Stimulated activated memory B cell treated with anti-CD40 and anti-IgM and Interleukin-4, amounts not matched to agents 10 μg/mL and 1 μg/mL and 100 μg/mL, for 72 hours (primary cell): ENCODE measurements at places on chromosomes 1 and 21.

GRCh38 chr21:46585191-46585953, 19.5 kb downstream of the S100B start:
- no peaks in the 10 kb centered on the region for H3K27me3 ChIP-seq
- H3K4me1 ChIP-seq, result no peaks in the 10 kb centered on the region
- H3K4me3 ChIP-seq, result no peak overlapping the region
- no peak overlapping the region for H3K27ac ChIP-seq
- H3K36me3 ChIP-seq, result peaks cover 30% of the 10 kb centered on the region

DNA sequence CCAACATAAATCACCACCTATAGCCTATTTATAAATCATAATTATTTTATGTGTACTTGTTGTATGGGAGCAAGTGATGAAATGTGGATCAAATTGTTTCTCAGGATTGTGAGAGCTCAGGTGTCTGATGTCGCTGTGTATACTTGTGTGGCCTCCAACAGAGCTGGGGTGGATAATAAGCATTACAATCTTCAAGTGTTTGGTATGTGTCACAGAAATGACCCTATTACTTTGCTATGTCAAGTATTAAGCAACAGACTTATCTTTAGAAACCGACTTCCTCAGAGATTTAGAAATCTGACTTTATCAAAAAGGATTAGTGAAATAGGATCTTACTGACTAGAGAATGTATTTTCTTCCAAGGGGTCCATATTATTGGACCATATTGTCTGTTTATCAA, 280.9 kb downstream of the TPR start:
- no peak for ATAC-seq
- H3K27me3 ChIP-seq, result no peaks in the 10 kb centered on the region
- no peak overlapping the region for H3K27ac ChIP-seq
- H3K4me1 ChIP-seq, result peaks cover 7% of the 10 kb centered on the region
- no peak overlapping the region for H3K4me3 ChIP-seq

DNA sequence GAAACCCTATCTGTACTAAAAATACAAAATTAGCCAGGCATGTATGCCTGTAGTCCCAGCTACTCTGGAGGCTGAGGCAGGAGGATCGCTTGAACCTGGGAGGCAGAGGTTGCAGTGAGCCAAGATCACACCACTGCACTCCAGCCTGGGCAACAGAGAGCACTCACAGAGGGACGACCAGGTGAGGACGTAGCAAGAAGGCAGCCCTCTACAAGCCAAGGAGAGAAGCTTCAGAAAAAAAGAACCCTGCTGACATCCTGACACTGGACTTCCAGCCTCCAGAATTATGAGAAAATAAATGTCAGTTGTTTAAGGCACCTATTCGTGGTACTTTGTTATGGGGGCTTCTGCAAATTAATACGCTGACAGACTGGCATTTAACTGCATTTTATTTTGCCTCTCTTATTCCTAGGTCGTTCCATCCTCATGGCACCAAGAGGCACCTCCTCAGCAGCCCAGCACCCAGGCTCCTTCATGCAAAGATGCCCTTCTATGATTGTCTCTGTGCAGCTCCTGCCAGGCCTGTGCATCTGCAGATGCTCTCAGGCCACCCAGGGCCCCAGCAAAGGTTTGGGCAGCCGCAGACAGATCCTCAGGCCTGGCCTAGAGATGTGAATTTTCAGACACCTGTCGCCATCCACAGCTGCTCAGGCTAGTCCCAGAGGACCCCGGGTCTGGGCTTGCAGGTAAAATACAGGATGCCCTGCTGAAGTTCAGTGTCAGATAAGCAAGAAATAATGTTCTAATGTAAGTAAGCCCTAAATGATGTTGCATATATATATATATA, 86.0 kb upstream of the COX20 start:
- H3K27ac ChIP-seq, result no peak overlapping the region
- H3K4me3 ChIP-seq, result no peak overlapping the region

- H3K27me3 ChIP-seq, result peaks cover 61% of the 10 kb centered on the region
- H3K4me3 ChIP-seq, result no peak within 1 kb of the TSS
- H3K36me3 ChIP-seq, result no peaks in the 10 kb centered on the region
- H3K27ac ChIP-seq, result no peak within 1 kb of the TSS
Observed at GRCh38 chr1:146021622-146022402, at the start of gene HJV. HJV (minus strand) TSS chr1:146021735; CDS start chr1:146020231, 1,504 bp downstream.

DNA sequence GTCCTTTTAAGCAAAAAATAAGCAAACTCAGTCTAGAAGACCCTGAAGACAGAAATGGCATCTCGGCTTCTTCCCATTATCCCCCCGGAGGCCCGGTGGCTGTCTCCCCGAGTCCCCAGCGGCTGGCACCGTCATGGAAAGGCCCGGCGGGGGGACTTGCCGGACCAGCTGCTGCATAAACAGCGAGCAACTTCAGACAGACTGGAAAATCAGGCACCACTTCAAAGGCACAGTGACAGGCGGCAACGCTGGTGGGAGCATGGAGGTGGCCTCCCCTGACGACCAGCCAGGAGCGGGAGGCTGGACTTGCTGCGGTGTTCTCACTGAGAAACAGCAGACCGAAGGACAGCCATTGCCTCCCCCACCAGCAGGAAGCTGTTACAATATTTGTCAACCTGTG, 18.4 kb upstream of the C1QA start:
- no peak overlapping the region for H3K4me3 ChIP-seq
- H3K4me1 ChIP-seq, result no peaks in the 10 kb centered on the region
- H3K27ac ChIP-seq, result no peak overlapping the region
- no peak for ATAC-seq
- H3K27me3 ChIP-seq, result peaks cover 69% of the 10 kb centered on the region

DNA sequence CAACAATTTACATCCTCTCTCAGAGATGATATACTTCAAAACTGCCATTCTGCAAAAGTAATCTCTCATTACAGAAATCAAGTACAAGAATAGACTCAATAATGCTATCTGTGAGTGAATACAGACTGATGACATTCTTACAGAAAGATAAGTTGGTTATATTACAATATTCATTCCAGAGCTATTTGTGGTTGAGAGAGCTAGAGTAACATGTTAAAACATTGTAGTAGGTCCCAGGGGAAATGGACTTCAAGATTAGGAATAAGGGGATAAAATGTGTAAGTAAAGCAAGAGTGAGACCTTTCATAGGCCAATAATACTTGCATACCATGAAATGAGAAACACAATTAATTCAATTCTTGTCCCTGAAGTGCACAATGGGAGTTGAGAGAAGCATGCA, 1.5 kb downstream of the F13B start:
- no peak for ATAC-seq
- no peaks in the 10 kb centered on the region for H3K27me3 ChIP-seq
- peaks cover 7% of the 10 kb centered on the region for H3K36me3 ChIP-seq
